ENCODE measurements at places on chromosomes 11 and 22. TPM values are rescaled to one million over a fixed set of nuclear protein-coding genes. Genes with fewer than 3 reads are reported as not detected.

The OR5B21 gene
- polyA plus RNA-seq = not detected

The SC5D gene
- 53.9 TPM for polyA plus RNA-seq

The APOBEC3F gene
- polyA plus RNA-seq = 5.7 TPM

The SLC22A9 gene
- polyA plus RNA-seq = not detected

The IGF2 gene
- polyA plus RNA-seq = 0.06 TPM

The P4HA3 gene
- polyA plus RNA-seq = 0.64 TPM

The CACNA1I gene
- polyA plus RNA-seq = not detected

The HYLS1 gene
- 14.6 TPM for polyA plus RNA-seq

The FLRT1 gene
- polyA plus RNA-seq = not detected

The MN1 gene
- polyA plus RNA-seq = 4.6 TPM

GRCh38 chr11:19631712-19632498 is 80.7 kb upstream of the NAV2 start:
- DNase-seq = no peak

GRCh38 chr11:71336996-71337754 is 84.8 kb upstream of the SHANK2 start:
- DNase-seq = no peak

DNA sequence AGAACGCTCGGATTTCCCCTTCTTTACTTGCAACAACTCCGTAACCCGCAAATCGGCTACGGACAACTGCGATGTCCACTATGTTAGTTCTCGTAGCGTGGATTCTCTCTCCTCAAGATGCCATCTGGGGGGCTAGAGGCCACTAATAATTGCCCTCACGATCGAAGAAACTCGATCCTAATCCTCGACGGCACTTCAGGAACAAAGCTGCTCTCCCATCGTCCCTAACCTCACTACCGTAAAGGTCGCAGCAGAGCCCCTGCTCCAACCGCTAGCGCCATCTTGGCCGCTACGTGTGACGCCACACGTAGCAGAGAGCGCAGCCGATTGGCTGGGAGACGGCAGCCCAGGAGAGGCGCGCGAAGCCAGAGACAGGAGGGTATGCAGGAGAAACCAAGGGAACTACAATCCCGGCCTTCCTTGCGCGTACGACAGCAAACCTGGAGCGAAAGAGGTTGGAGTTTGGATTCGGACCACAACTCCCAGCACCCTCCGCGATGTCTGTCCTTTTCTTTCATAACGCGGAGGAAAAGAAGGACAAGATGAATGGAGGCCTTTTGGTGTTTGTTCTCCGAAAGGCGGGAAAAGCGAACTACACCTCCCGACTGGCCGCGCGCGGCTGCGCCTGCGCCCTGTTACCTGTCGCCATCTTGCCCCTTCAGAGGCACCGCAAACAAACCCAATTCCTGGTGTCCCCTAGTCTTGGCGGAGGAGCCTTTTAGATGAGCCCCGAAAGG is at the start of gene EMSY:
Gene EMSY, plus strand, starts transcription at position 635 of the 737 bp plus-strand sequence. CDS start 1,921 bp downstream, outside the sequence.
- peak; percentile 99 for DNase-seq

DNA sequence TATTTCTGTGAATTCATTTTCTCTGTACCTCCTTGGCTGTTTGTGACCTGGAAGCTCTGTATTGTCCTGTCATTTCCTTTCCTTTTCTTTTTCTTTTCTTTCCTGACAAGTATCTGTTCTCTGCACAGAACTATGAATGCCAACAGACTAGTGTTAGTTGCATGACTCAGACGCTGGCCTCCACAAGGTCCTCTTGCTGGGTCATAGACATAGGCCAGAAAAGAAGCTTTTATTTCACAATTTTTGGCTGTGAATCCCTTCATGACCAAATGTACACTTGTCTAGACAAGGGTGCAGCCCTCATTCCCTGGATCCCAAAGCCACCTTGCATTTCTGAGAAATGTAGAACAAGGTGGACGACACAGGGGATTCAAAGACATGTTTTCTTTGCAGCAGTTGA is 104.1 kb upstream of the MTNR1B start:
- DNase-seq = no peak

DNA sequence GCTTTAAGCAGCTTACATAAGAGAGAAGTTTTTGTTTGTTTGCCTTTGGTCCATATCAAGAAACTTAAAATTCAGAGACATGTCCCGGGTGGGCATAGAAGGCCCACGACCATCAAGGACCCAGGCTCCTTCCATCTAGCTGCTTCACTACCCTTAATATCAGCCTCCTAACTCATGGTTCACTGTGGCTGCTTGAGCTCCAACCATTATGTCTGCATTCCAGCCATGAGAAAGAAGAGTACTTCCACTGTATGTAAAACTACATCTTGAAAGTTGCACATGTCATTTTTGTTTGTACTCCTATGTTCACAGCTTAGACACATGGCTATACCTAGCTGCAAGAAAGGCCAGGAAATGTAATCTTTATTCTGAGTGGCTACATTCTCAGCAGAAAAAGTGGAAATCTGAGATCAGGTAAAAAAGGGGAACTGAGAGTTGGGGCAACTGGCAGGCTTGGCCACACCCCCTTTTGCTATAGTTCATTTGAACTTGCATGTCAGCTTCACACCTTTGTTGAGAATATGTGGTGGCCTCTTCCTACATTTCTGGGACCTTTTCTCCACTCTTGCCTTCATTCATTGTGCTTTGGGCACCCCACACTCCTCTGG is 81.3 kb upstream of the TP53I11 start:
- DNase-seq = no peak

DNA sequence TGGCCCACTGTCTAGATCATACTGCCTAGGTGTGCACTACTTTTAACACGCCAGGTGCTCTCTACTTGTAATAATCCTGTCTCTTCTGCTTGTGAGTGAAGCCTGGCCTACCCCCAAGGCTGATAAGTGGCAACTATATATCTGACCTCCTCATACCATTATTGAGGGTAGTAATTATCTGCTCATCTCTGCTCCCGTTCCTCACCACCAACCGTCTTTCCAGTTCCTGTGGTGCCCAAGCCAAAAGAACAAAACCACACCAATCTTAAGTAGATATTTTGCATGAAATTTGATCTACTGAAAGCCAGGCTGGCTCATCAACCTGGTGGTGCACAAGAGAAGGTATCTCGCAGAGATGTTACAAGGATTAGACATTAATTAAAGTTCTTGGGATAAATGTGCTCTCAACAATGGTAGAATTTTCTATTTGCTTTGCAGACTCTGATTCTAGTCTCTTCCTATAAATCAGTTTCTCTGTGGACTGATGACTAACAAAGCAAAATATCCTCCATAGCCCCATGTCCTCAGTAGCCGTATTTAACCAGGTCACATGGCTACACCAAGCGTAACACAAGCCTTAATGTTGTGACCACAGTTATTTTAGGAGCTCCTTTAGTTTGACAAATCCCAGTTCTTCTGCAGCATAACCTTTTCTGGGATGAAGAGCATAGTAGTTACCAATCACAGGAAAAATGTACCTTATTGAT is 267.2 kb downstream of the NTM start:
- no peak for DNase-seq

DNA sequence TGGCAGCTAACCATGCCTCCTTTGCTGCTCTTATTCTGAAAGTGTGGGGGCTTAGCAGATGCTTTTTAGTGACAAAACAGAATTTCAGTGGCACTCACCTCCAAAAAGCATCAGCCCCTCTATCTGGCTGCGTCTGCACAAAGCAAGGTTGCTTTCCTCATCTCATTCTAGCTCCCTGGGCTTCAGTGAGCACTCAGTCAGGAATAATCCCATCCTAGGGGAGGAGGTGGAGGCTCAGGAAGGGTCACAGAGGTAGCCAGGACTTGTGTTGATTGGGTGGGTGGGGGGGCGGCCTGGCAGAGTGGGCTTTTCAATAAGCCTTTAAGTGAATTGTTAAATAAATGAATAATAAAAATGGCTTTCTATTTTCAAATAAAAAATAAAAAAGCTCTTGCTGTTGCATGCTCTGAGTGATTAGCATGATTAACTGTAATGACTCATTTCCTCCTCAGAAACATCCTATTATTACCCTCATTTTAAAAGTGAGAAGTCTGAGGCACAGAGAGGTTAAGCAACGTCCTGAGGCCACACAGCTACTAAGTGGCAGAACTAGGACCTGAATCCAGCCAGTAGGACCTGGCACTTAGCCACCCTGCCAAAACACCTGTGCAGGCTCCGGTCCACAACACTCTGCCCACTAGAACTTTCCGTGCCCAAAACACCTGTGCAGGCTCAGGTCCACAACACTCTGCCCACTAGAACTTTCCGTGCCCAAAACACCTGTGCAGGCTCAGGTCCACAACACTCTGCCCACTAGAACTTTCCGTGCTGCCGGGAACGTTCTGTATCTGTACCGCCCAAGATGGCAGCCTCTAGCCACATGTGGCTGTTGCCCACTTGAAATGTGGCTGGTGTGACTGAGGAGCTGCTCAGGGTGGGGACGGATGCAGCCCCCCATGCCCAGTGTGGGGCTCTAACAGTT is 5.5 kb downstream of the B3GAT1 start:
- DNase-seq = no peak

GRCh38 chr11:121367844-121368225 is 75.3 kb downstream of the SC5D start:
- no peak for DNase-seq

GRCh38 chr22:35840302-35840739 is 122.6 kb downstream of the APOL5 start:
- DNase-seq = peak; percentile 97

DNA sequence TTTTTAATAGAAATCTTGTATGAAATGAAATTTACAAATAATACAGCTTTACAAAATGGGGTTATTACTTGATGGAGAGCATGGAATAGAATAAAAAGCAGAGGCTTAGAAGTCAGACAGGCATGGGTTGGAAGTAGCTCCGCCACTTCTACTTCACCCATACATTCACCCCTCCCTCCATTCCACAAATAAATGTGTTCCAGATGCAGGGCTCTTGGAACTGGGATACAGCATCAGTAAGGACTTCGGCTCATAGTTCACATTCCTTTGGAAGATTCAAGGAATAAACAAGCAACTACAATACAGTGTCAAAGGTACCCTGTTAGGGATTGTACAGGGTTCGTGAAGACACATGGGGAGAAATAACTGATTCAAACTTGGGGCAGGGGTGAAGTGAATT is 156.8 kb downstream of the WNT11 start:
- no peak for DNase-seq

- no peak for DNase-seq
These were observed 17.1 kb downstream of the RNF214 start for GRCh38 chr11:117249571-117249970.

DNA sequence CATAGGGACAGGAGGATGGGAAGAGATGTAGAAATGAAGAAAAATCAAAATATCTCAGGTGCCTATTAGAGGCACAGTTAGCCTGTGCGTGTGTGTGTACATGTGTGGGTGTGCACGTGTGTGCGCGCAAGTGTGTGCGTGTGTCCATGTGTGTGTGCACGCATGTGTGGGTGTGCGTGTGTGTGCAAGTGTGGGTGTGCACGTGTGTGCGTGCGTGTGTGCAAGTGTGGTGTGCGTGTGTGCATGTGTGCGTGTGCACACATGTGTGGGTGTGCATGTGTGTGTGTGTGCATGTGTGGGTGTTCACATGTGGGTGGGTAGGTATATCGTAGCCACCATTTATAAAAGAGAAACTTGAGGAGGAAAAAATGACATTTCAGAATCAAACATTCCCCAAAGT is 9.4 kb downstream of the CRYBB2 start:
- DNase-seq = no peak

DNA sequence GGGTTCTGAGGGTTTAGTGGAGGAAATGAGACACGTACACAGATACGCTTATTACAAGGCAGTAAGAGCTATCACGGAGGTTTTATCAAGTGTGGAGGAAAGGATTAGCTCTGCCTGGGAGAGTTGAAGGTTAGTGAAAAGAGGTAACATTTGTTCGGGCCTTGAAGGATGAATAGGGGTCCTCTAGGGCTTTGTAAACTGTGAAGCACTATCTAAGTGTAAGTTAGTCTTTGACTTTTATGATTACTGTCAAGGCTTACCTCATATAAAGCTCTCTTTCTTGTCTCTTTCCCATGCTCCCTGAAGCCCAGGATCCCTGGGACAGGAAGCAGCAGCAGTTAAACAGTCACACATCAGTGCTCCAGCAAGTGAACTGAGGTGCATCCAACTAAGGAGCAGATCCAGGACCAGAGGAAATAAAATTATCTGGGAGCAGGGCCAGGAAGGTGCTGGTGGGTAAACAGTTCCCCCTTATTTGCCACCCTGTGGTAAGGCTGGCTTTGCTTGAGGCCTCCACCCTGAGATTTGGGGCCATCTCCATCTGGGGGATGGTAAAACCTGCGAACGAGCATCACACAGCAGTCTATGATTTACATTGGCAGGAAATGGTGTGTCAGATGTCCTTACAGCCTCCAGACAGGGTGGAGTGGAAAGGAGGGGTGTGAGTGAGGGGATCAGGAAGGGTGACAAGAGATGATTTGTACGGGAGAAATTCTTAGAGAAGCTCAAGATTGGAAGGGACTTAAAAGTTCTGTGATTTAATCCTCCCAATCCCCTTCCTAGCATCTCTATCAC is 27.2 kb downstream of the GVQW3 start:
- no peak for DNase-seq

- DNase-seq = no peak
These were observed at the start of gene GNAZ for GRCh38 chr22:23070418-23071229. TSS of gene GNAZ (plus strand) at chr22:23070519. CDS start at chr22:23095696, 25,177 bp downstream.

- no peak for DNase-seq
These were observed 271.2 kb downstream of the TBC1D22A start for GRCh38 chr22:47033648-47034000.

DNA sequence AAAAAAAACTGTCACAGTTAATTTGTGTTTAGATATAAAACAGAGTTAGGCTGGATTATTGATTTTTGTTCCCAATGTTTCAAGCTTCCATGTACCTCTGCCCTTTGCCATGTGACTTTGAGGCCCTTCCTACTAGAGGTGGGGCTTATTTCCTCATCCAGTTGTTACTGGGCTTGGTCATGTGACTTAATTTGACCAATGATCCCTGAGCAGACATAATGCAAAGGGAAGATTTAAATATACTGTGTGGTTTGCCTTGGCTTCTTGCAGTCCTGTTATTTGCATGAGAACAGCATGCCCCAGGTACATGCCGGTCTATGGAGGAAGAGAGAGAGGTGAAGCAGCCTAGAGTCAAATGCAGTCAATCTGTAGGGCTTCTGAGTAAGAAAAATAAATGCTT is 347.0 kb downstream of the MIAT start:
- no peak for DNase-seq

GRCh38 chr22:37299969-37300509 is 17.7 kb downstream of the CYTH4 start:
- DNase-seq = no peak

DNA sequence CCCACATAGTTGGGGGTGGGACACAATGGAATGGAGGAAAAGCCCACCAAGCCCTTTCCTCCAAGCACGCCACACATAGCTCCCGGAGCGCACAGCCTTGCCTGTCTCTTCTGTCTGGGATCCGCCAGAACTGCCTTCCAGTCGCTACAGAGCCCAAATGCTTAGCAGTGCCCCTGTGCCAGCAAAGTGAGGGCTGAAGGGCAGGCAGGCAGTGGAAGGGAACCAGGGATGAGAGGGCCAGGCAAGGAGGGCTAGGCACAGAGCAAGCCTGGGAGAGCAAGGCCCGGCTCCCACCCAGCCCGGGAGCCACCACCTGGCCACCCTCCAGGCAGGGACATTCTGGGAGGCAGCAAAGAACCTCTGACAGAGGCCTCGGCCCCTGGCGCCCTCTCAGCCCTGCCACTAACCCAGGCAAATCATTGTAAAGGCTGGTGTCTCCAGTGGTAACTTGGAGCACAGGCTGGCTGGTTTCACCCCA is 32.5 kb downstream of the PPP2R1B start:
- no peak for DNase-seq
